ENCODE measurements at places on chromosomes 3 and 15.

- DNase-seq: peak; percentile 61
These were observed 33.0 kb upstream of the TEX264 start for GRCh38 chr3:51637941-51638471.

DNA sequence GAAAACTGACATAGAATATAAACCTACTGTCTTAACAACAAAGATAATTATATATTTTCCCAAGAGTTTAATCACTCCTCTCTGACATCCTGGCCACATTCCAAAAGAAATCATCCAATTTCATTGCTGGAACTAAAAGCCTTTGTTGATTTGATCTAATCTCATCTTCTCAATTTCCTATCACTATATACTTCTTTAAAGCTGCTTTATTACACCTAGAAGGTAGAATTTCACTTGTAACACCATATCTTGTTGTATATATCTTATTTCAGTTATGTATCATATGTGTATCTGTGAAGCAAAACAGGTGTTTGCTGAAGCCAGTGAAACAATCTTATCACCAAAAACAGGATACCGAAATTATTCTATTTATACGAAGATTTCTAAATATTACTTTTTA, 740.2 kb downstream of the ROBO1 start:
- no peak for DNase-seq

GRCh38 chr3:164791263-164791662, 287.0 kb downstream of the SI start:
- DNase-seq: no peak

DNA sequence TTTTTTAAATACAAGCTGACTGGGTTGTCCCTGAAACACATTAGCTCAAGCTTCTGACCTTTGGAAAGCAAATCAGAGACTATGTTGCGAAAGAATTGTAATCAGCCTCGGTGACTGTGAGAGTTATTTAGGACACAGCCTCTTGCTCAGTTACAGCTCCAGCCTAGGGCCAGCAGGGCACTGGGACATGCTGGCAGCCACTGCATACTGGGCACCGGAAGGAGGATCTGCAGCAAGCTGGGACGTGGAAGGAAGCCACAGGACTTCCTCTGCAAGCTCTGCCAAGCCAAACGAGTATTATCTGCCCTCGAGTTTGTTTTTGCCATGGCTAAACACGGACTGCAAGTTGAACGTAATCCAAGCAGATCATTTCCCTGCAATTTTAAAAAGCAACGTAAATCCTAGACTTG, 24.4 kb upstream of the COPG1 start:
- no peak for DNase-seq

DNA sequence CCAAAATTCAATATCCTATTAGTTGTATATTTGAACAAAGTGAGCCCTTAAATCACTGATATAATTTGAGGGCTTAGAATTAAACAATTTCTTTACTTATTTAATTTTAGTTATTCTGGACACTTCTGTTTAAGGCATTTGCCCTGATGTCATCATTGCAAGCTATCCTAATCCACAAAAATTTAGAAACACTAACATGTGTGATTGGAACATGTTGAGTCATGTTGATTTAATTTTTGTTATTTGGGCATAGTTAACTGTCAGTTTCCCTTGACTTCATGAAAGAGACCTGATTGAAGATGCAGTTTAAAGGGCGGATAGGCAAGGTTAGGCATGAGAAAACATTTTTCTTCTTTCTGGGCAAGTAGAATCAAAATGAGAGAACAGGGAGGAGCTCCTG, 682.6 kb downstream of the ROBO1 start:
- no peak for DNase-seq
